ENCODE measurements at places on chromosomes 3 and 15.
A peak's percentile ranks its signal among the peaks of the same experiment; 100 is the strongest.

GRCh38 chr15:68383161-68384074 lies 48.5 kb downstream of the ITGA11 start:
- DNase-seq: no peak

DNA sequence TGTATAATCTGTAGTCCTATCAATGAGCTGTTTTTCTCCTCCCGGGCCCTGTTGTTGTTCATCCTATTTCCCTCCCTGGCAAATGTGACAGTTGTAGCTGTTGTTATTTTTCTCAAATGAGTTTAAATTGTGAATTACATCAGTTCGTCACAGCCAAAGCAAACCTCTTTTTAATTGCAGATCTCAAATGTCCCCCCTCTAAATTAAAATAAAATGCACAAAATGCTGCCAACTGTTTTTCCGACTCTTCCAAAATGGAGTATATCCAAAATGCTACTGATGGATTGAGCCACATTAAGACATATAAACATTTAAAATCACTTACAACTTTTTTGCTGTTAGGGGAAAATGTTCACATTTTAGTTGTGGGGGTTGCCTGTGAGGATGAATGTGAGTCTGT lies 29.8 kb upstream of the SUCLG2 start:
- DNase-seq: no peak

- no peak for DNase-seq
Measured at GRCh38 chr3:165225604-165226003, 29.4 kb upstream of the SLITRK3 start.

GRCh38 chr15:89679212-89679611 lies at the start of gene PLIN1:
TSS of gene PLIN1 (minus strand) at chr15:89679367. CDS start at chr15:89677489, 1,878 bp downstream.
- no peak for DNase-seq

GRCh38 chr3:82329300-82329699 lies 567.9 kb upstream of the GBE1 start:
- no peak for DNase-seq

- no peak for DNase-seq
Measured at GRCh38 chr15:74920456-74920855, 13.8 kb upstream of the FAM219B start.

DNA sequence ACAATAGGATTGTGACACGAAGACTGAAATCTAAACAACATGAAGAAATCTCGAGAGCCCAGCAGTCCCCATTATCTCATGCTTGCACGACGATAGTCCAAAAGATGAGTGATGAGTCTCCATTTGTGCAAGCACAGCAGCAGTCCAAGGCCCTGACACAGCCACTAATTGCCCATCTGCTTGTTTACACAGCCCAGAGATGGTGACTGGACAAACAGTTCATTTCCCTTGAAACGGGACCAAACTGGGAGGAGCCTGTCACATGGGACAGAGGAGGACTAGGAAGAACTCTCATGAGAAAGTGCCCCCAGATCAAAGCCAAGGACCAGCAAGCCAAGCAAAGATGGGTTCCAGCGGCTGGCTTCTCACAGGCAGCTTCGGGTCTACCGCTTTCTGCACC lies 121.0 kb downstream of the GREM1 start:
- DNase-seq: peak; percentile 92

- DNase-seq: no peak
Measured at GRCh38 chr3:7793786-7794185, 707.8 kb upstream of the LMCD1 start.

- DNase-seq: peak; percentile 53
Measured at GRCh38 chr3:129001806-129002572, 885 bp downstream of the EFCC1 start.

GRCh38 chr15:67462875-67463274 lies 58.1 kb upstream of the C15orf61 start:
- DNase-seq: no peak

DNA sequence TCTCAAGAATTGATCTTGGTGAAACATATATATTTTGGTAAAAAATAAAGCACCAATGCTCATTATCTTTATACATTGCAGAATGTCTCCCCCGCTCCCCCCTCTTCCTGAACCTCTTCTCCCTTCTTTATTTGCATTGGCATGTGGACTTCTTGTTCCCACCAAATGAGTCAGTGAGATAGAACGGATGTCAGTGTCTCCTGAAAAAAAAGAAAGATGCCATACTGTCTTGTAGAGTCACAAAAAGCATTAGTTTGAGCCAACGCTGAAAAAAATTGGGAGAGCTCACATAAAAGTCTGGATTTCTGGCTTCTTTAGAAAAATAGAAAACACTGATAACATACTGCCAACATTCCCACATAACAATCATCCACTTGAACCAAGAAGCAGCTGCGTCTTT lies 32.0 kb upstream of the STXBP5L start:
- no peak for DNase-seq

- no peak for DNase-seq
Measured at GRCh38 chr3:150793641-150794040, 30.7 kb upstream of the SIAH2 start.

- DNase-seq: no peak
Measured at GRCh38 chr3:119981386-119981785, 112.9 kb downstream of the GSK3B start.

Data from MG63 (cell line).